ENCODE measurements at places on chromosomes 4 and X.
A peak's percentile ranks its signal among the peaks of the same experiment; 100 is the strongest.

GRCh38 chrX:154855256-154855655 is 20.8 kb upstream of the SMIM9 start:
- DNase-seq = no peak

GRCh38 chr4:53654300-53654758 is 63.0 kb upstream of the LNX1 start:
- no peak for DNase-seq

GRCh38 chr4:126794363-126794762 is 838.4 kb upstream of the INTU start:
- DNase-seq = no peak

GRCh38 chr4:154086247-154086646 is 297.4 kb upstream of the SFRP2 start:
- no peak for DNase-seq

- no peak for DNase-seq
Observed at GRCh38 chrX:21781525-21781924, 23.6 kb upstream of the SMPX start.

DNA sequence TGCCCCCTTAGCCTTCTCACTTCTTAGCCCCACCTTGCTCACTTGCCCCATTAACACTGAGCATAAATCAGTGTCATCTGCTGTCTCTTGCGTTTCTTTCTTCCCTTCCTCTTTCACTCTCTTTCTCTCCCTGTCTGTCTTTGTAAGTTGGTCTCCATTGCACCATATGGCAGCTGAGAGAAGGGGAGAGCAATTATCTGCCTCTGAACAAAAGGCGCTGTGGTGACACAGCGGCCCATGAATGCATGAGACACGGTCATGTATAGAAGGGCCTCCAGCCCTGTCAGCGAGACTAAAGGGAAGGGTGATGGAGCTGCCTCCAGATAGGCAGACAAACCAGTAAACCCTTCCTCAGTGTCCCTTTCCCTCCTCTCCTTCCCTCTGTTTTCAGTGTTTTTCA is 88.8 kb upstream of the PCDH18 start:
- DNase-seq = no peak

DNA sequence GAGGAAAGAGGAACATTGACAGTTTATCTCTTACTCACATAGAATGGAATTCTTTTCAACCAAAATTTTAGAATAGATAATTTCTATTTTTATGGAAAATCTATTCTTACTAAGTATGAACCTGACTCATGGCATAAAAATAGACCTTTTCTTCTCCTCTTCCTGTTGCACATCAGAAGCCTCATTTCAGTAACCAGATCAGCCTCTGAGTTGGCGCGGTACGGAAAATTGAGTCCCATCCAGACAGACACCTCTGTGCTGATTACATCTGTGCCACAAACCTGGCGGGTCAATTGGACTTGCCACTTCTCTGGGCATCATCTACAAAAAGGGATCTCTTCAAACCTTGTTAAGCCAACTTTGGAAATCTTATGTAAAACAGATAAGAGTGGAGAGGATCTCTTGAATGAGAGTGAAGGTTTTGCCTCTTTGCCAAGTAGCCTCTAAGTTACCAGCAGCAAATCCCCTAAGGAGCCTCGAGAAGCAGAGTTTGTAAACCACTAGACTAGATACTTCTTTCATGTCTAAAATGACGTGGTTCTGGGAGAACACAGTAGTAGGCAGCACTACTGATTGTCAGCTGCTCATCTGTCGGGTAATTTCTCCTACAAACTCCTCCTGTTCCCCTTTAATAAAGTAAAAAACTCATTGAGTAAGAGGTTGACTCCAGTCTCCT is 37.4 kb downstream of the TENM3 start:
- DNase-seq = no peak

- DNase-seq = no peak
Observed at GRCh38 chr4:119135721-119136121, at the start of gene MYOZ2. Gene MYOZ2 (plus strand): TSS chr4:119135832. CDS start chr4:119136526, 694 bp downstream.

DNA sequence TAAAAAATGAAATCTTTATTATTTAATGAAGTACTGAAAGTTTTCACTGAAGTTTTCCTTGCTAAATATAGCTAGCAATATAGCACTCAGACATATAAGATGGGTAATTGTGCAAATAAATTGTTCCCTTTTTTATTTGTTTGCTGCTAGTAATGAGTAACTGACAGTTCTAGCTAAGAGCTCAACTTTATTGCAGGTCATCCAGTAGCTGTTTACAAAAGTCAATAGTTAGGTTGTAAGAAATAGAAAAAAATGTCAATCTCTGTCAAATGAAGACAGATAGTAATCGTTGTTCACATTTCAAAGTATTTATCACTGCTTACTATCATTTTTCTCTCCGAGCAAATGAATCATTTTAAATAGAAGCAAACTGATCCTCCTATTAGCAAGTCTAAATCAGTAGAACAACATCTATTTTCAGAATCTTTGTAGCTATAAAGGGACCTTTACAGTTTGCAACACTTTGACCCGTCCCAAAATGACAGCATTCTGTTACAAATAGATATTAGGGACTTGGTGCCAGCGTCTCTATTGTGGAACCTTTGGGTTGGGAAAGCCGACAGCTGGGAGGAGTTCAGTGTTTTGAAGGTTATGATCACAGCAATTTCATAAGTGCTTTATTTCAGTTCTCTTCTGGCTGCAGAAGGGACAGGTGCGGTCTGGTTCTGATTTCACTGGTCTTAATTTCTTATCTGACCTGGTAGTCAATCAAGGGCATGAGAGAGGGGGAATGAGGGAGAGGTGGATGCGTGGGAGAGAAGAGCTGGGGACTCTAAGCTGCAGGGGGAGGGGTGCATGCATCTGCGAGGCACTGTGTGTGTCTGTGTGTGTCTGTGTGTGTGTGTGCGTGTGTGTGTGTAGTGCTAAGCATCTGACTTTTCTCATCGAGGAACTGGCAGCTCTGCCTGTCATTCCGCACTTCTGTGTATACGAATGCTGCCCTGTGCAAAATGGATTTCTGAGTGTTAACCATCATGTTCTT is 227.9 kb upstream of the PITX2 start:
- DNase-seq = no peak

GRCh38 chrX:120564925-120565324 is 4.2 kb upstream of the CUL4B start:
- DNase-seq = no peak

DNA sequence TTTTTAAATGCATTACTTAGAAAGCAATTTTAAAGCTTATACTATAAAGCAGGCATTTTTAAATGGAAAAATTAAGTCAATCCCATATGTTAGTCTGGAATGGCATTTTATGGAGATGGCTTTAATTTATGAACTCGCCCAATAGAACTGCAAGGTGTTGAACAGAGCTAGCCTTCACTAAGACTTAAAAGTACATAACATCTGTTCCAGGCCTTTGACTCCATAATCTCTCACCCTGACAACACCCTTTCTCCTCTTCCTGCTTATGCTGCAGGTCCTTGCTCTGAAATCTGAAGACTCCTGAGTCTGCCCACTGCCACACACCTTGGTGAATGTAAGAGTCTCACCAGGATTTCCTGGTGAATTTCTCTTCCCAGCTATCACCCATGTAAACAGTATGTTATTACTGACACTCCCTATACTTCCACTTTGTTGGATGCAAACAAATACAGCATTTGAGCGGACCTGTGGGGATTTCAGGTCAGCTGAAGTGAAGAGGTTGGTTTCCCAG is 17.7 kb upstream of the SLC39A8 start:
- no peak for DNase-seq

GRCh38 chr4:184053434-184053833 is 148.3 kb downstream of the STOX2 start:
- DNase-seq = no peak

DNA sequence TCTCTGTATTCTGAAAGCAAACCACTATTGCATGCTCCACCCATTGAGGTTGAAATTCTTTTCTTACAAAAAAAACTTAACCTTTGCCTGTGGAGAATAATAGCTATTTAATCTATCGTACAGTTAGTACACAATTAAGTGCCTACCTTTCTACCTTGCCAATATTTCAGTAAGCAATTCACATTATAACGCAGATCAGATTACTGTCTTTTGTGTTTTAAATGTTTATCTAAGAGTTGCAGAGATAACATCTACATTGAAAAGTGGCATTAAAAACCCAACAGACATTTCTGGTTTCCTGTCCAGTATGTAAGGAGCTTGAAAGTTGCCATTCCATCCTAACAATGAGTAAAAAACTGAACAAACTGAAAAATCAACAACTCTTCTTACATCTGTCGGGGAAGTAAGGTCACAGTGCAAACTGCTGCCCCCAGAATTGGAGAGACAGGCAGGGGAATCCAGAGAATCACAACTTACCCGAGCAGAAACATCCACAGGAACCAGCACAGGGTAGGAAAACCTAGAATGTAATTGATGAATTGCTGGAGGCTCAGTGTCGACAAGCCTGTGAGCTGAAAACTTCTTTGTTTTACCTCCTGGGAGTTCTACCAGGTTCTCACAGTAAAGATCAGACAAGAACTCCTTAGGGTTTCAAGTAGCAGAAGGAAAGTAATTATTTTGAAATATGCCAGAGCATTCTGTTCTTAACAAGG is 27.3 kb upstream of the ACSL4 start:
- no peak for DNase-seq

DNA sequence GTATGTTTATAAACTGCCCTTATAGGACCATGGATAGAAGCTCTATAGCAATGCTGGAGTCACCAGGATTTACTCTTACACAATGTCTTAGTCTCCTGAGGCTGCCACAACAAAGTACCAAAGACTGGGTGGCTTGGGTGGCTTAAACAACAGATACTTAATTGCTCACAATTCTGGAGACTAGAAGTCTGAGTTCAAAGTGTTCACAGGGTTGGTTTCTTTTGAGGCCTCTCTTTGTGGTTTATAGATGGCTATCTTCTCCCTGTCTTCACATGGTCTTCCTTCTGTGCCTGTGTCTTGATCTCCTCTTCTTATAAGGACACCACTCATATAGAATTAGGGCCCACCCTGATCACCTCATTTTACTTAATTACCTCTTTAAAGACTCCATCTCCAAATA is 2.0 kb upstream of the TRPC3 start:
- no peak for DNase-seq

DNA sequence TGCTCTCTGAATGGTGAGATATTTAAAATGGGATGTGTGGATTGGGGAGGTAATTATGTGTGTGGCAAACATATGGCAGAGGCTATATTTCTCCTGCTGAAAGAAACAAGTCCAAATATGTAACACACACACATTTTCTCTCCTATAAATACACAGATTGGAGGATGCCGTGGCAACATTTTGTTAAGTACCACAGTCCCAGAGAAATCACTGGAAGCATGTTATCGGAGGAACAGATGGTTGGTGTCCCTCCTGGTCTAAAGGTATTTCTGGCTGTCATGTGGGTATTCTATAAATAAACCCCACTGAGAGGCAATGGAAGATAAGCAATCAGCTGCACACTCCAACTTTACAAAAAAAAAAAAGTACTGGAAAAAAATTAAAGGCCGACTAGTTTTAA is 528.3 kb upstream of the BOD1L1 start:
- DNase-seq = no peak

- DNase-seq = no peak
Observed at GRCh38 chrX:119055687-119056086, 17.1 kb upstream of the CT47C1 start.

- no peak for DNase-seq
Observed at GRCh38 chr4:34950926-34951325, 1293.4 kb downstream of the ARAP2 start.

DNA sequence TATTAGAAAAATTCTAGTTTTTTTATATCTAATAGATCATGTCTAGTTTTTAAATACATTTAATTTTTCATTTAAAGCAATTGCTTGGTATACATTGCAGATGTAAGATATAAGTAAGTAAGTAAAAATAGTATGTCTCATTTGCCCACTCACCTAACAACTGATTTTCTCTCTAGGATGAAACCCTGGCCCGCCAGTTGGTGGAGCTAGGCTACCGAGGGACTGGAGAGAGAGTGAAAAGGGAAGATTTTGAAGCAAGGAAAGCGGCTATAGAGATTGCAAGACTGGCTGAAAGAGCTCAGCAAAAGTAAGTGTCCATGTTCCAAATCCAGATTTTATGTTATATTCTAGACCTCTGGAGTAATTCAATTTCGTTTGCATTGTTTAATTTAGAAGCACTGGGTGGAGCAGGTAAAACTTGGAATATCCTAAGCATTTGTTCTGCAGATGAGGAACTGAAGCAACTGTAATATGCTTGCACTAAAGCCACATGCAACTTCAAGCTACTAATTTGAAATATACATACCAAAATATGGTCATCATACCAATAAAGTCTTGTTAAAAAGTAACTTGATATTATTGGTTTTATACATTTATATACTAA is 27.1 kb downstream of the CFAP299 start:
- DNase-seq = peak; percentile 6

DNA sequence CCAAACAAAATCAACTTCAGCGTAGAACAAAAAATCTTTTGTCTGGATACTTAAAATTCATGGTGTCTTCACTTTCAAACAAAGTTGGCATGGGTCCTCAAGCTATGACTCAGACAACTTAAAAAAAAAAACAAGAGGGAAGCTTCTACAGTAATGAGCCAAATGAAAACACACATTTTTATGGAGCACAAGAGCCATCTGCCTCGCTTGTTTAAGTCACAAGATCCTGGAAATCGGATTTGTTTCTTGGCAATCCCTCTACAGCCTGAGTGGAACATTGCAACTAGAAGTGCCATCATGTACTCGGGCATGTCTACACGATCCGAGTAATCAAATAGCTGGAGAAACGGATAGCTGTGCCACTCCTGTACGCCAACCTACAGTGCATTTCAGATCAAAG is 22.6 kb downstream of the LAMP2 start:
- no peak for DNase-seq

GRCh38 chrX:117711782-117712181 is 404.8 kb downstream of the KLHL13 start:
- no peak for DNase-seq

DNA sequence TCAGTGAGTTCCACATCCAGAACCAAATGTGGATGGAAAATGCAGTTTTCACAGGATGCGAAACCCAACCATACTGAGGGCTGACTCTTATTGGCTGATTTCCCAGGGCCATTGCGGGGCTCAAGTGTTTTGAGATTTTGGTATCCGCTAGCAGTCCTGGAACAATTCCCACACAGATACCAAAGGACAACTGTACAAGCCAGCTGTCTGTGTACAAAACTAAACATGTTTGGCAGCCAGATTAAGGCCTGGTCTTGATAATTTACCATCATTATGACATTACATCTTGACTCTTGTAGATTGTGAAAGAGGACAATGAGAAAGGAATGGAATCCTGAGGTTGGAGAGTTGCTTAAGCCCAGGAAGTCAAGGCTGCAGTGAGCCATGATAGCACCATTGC is 121.9 kb downstream of the DKK2 start:
- DNase-seq = no peak

DNA sequence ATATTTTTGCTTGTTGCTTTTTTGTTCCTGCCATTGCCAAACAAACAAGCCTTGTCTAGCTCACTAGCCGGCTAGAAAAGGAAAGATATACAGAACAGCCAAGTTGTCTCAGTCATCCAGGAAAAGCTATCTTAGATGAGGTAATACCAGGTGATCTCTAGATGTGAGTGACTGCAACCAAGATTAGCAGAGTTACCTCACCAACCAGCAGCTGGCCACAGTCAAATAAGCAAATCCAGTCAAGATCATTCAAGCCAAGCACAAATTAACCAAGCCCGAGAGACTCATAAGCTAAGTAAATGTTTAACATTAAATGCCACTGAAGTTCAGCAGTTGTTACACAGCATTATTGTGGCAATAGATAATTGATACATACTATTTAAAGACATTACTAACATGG is 108.6 kb downstream of the CENPC start:
- DNase-seq = no peak

- DNase-seq = no peak
Observed at GRCh38 chr4:131347816-131348215, 1801.3 kb upstream of the PCDH10 start.

Measured in activated T-helper 1 cell treated with Interleukin-2 at 50 U/mL for 16 hours (primary cell).